G401 (cell line): ENCODE measurements at places on chromosomes 2 and 18. TPM values are rescaled to one million over a fixed set of nuclear protein-coding genes. Genes with fewer than 3 reads are reported as not detected.

DNA sequence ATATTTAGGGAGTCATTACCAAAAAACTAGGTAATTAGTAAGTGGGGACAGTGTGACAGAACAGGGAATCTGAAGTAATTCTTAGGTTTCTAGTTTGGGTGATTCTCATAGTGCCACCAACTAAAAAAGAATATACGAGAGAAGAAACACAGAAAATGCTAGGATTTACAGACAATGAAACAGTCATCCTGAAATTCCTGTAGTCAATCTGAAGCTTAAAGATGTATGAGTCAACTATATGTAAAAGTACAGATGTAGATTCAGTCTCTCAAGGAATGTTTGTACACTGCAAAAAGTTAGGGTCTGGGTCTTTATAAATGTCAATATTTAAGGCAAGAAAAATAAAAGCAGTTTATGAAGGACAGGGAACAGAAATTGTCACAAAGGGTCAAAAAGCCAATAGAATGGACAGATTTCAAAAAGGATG, 107.0 kb downstream of the STRN start:
- DNase-seq, result no peak

GRCh38 chr18:33010149-33010548, 237.3 kb upstream of the KLHL14 start:
- DNase-seq, result no peak

DNA sequence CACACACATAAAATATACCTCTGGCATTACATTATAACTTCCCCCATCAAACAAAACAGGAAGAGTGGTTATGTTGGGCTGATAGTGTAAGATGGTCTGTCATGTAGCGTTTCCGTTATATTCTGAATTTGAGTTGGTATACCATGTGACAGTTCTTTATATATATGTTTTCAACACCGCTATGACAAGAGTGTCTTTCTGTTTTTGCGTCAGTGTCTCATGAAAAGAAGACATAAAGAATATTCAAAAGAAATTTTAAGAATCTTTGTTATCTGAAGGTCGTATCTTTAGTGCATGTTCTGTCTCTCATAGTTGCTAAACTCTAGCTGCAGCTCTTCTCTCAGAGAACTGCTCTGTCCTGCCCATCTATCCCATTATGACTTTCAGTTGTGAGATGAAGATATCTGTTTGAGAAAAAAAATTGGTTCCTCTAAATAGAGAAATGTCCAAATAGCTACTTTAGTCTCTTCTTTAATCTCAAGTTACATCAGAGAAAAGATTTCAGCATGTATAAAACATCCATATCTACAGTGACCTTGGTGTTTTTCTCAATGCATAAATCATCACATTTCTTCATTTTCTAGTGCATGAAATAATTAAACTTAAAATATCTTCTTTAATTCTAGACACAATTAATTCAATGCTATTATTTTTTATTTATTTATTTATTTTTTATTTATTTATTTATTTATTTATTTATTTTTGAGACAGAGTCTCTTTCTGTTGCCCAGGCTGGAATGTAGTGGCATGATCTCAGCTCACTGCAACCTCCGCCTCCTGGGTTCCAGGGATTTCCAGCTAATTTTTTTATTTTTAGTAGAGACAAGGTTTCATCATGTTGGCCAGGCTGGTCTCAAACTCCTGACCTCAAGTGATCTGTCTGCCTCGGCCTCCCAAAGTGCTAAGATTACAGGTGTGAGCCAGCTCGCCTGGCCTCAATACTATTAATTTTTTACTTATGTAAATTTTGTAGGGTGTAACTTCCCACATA, 24.3 kb upstream of the PSME4 start:
- no peak for DNase-seq

- no peak for DNase-seq
Observed at GRCh38 chr2:80147690-80148089, 156.9 kb downstream of the LRRTM1 start.

DNA sequence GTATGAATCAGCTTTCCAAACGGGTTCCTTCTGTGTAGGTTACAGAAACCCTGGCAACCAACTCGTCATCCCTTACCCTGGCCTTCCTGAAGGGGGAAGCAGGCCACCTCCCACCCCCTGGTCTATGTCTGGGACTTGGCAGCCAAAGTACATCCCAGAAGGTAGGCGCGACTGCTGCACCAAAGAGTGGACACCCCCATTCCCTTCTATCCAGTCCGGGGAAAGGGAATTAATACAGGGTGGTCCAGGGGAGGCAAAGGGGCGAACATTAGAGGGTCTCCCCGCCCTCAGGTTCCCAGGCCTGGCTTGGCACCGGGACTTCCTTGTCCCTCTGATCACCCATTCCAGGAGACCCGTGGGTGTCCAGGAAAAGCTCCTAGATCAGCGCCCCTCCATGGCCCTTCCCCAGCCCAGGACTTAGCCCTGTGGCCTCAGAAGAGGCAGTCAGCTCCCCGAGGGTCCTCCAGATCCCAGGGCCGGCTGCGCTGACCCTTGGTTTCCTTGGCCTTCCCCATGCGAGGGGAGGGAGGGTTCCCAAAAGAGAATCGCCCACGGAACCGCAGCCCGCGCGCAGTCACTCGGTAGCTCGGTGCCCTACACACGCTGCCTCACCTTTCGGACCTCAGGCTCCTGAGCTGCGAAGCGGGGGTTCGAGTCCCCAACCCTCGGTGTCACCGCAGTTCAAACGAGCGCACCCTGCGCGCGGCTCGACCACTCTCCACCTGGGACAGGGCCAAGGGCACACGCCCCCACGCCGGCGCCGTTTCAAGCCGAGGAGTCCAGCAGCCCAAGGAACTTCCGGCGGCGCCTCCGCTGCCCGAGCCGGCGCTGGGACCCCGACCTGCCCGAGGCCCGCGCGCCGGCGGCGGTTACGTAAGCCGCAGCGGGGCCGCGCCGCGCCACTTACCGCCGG, at the start of gene PER2:
Gene PER2, minus strand, starts transcription at position 874 of the 913 bp plus-strand sequence. CDS start 10,674 bp downstream, outside the sequence.
- DNase-seq, result peak; percentile 65

- DNase-seq, result no peak
Observed at GRCh38 chr2:30237966-30238800, 6.8 kb downstream of the LBH start.

- DNase-seq, result no peak
Observed at GRCh38 chr2:26582890-26583289, 58.3 kb downstream of the CIB4 start.

GRCh38 chr2:202133909-202134265, 60.8 kb downstream of the KIAA2012 start:
- DNase-seq, result no peak

DNA sequence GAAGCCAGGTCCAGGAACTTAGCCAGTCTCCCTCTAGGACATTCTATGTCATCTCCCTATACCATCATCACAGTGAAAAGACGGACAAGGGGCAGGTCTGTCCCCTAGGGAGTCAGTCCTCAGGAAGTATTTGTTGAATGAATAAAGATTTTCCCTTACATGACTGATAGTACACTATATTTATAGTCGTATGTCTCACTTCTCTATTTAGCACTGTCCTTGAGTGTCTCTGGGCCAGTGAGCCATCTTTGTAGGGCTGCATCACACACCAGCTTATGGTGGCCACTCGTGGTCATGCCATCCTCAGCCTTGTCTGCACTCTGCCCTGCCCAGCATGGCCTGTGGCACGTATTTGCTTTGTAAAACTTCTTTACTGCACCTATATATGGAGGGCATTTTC, 25.8 kb downstream of the PTPN18 start:
- DNase-seq, result no peak

GRCh38 chr2:177579486-177580036, 187.0 kb downstream of the AGPS start:
- no peak for DNase-seq

DNA sequence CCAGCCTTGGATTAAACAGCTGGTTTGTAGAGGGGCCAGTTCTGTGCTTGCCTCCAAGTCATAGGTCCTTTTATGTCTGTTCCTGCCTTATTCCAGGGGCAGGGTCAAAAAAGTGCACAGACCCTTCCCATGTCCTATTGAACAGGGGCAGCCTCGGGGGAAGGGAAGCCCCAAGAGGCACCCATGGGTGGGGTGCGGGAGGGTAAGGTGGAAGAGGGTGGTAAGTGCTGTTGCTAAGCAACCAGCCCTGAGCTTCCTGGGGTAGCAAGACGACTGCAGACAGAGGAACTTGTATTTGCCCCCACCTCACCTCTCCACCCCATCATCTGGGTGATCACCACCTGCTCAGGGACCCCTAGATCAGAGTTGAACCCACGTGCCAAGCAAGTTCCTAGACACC, 7.7 kb downstream of the DNMT3A start:
- no peak for DNase-seq

DNA sequence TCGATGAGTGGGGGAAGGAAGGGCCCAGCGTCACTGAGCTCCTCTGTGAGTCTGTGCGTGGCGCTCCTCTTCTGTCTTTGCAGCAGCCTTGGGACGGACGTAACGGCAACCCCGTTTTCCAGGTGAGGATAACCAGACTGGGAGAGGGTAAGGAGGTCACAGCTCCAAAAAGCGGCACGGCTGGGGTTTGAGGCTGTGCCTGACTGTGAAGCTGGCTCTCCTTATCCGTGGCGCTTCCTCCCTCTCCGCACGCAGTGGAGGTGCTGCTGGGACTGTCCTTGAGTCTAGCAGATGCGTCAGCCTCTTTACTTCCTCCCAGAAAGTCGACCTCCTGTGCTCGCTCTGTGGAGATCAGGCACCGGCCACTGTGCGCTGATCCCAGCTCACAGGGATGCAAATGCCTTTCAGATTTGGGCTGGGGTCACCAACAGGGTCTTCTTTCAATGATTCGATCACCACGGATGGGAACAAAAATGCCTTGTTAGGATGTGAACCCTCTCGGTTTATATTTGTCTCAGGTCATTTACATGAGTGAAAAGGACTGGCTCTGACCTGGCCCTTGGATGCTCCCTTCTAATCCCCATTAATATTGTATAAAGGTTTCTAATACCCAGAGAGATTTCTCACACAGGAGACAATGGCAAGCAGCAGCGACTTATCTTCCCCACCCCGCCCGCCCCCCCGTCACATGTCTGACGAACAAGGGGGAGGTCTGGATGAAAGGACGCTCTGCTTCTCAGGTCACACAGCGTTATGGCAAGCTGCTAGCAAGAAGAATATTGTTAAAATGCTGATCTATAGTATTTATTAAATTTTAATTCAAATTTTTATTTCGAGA, 30.1 kb upstream of the E2F6 start:
- peak; percentile 63 for DNase-seq

- no peak for DNase-seq
Observed at GRCh38 chr2:152560166-152560565, 157.1 kb downstream of the PRPF40A start.

DNA sequence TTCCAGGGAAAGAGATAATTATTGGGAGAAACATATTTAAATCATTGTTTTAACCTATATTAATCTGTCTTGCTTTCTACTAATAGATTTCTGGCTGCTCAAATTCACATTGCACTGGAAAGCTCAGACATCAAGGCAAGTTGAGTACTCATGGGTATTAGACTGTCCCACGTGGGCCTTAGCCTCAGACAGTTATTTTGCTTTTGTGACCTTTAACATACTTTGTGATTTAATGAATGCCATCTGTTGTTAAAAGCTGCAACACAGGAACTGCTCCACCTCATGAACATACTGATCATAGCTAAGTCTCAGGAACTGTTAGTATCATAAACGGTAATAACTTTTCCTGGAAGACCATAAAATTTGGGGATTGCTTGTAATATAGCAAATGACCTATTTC, 2.7 kb upstream of the LCT start:
- DNase-seq, result no peak

GRCh38 chr2:176648700-176649297, 379.6 kb downstream of the MTX2 start:
- DNase-seq, result no peak

DNA sequence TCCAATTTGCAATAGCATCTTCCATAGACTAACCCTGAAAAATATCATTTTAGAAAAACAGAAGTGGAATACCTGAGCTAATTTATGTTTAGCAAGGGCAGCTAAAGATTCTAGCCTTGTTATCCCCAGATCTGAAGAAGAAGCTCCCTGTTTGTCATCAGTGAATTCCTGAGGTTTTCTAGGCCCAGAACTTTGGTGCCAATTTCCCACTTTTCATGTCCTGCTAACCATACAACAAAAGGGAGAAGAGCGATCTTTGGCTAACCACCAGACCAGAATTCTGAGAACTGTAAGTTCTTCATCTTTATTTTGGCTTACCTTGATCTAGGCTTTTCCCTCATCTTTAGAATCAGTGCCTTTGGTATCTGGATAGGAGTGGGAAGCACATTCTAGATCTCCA, 51.3 kb upstream of the RASGRP3 start:
- no peak for DNase-seq

DNA sequence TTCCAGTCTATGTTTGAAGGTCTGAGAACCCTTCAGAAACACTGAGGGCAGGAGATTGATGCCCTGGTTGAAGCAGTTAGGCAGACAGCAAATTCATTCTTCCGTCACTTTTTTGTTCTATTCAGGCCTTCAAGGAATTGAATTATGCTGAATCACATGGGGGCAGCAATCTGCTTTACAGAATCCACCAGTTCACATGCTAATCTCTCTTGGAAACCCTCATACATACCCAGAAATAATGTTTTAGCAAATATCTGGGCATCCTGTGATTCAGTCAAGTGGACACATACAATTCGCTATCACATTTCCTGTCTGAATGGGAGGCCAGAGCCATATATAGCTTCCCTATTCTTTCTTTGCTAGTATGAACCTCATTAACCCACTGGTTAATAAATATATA, 301.4 kb upstream of the CNTNAP5 start:
- DNase-seq, result no peak

GRCh38 chr2:29841386-29842004, 79.9 kb downstream of the ALK start:
- DNase-seq, result peak; percentile 45

GRCh38 chr2:169039702-169040101, 8.6 kb upstream of the ABCB11 start:
- no peak for DNase-seq

DNA sequence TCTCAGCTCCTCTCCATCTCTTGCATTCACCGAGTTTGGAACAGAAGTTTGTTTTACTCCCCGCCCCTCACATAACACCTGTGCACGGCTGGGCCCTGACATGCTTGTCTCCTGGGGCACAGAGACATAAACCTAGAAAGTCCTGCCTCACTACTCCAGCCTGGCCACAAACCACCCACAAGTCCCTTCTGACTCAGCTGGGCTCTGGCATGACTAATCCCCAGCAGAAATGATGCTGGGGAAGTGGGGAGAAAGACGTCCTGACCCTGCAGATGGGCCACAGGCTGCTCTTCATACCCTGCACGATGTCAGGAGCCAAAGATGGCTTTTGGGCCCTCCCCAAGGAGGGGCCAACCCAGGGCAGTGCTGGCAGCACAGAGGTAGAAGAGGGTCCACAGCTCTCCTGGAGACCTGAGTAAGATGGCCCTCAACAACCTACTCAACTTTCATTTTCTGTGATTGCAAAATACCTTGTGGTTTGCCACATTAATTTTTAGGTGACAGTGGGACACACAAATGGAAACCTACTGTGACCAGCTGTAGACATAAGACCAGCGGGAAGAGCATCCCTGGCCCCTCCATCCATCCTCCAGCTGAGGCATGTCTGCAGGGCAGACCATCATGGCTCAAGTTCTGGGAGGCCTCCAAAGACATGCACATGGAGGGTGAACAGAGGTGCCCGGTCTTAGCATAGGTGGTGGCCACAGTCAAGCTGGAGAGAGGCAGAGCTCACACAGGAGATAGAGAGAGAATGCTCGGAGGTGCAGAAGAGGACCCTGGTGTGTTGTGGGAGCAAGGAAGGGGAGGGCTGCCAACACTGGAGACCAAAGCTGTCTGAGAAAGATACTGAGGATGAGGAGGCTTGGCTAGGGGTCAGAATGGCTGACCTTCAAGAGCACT, 40.0 kb downstream of the DNMT3A start:
- no peak for DNase-seq

ZNF804A gene
- not detected in 2 replicates for total RNA-seq

G6PC2 gene
- not detected in 2 replicates for total RNA-seq

ALPI gene
- total RNA-seq, result not detected in 2 replicates

VSNL1 gene
- not detected in 2 replicates for total RNA-seq

UBXN4 gene
- total RNA-seq, result 58.6 and 73.5 TPM in 2 replicates

COLEC12 gene
- 0.86 and 2.4 TPM in 2 replicates for total RNA-seq

ME2 gene
- 91.9 and 125 TPM in 2 replicates for total RNA-seq

FOXI3 gene
- total RNA-seq, result not detected in 2 replicates
